SHP77 (cell line): ENCODE measurements at places on chromosomes 5 and 9.

DNA sequence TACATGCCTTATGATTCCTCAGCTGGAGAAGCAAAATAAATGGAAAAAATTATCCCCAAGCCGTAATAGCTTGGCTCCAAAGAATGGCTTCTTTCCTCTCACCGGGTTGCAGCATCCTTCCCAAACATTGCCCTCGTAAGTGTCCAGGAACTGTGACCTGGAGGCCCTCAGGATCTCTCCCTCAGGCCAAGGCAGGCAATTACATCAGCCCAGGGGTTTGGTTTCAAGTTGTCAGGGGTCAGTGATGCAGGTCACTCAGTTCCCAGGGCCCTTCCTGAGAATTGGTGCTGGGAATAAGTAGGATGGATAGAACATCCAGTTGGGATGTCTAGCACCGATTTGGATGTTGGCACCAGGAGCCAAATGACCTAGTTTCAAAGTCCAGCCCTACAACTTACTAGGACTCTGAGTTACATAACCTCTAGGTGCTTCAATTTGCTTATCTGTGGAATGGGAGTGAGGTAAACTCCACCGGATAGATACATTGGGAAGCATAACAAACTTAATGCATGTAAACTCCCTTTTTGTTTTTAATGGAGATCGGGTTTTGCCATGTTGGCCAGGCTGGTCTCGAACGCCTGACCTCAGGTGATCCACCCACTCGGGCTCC is 133.5 kb upstream of the DAP start:
- no peak for DNase-seq

GRCh38 chr5:73663161-73663859 is 37.3 kb downstream of the ARHGEF28 start:
- no peak for DNase-seq

- peak; percentile 64 for DNase-seq
Measured at GRCh38 chr5:10528056-10528816, 35.6 kb upstream of the ANKRD33B start.

DNA sequence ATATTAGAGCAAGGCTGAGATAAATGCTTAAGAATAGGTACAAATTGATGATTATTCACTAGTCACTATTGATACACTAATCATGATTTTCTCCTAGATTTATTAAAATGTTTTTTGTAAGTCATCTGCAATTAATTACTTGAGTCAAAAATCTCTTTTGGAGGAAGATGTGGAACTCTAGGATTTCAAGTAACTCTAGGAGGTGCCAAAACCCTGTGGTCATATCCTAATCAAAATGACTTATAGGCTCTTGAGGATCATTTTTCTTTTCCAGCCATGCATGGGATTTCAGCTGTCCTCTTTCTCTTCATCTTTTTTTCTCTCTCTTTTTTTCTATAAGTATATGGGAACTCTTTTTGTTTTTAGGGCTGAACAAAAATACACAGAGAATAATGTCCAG is 141.8 kb upstream of the CD180 start:
- no peak for DNase-seq

- peak; percentile 92 for DNase-seq
Measured at GRCh38 chr5:103674251-103674650, 111.7 kb upstream of the NUDT12 start.

DNA sequence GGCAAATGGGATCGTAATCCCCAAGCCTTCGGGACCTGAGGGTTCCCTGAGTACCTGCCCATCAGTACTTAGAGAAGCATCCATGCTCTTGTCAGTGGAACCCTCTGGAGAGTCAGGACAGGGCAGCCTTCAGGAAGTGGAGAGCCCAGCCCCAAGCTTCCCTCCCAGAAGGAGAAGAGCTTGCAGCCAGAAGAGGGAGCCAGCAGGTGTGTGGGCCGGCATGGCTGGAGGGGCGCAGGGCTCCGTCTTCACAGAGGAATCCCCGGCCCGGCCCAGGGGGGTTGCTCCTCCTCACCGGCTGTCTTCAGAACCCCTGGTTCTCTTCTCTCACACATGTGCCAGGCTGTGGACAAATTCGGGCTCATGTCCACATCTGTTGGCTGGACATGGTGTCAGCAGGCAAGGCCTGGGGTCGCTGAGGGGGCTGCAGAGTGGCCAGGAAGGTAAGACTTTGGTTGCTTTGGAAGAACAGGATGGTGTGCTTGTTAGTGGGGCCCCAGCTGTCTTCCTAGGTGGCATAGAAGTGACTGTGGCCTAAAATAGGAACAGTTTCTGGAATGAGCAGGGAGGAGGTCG is 58.9 kb upstream of the RXRA start:
- DNase-seq, result no peak

GRCh38 chr5:123706531-123706930 is 194.6 kb downstream of the CSNK1G3 start:
- no peak for DNase-seq

DNA sequence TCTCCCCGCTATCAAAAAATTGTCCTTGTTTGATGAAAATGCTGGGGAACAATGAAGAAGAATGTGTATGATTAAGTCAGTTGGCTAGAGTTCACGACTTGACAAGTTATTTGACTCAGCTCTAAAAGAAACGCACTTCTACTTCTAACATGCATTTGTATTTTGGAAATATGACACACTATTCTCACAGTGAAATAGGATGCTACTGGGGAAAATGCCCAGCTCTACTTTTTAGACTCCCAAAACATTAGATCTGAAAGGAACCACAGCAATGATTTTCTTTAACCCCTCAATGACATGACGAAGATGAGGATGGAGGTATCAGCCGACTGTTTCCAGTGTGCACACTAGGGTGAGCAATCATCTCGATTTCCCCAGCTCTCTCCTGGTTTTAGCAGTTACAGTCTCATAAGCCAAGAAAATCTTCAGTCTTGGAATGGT is 83.6 kb upstream of the PCSK1 start:
- no peak for DNase-seq

DNA sequence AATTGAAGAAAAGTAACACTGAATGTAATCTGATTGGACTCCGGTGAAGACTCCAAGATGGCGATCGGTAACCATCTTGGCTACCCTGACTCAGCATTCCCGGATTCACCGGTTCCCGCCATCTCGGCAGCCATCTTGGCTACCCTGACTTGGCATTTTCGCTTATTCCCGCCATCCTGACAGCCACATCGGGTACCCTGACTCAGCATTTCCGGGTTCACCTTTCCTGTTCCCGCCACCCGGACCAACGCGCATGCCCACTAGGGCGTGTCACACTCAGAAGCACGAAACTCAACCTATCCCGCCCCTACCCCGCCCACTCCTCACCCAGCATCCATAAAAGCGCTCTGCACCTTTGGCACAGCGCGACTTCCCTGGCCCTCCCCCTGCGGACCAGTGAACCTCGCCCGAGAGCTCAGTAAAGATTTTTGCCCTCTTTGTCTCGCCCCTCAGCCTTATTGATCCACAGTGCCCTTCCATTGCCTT is 17.2 kb downstream of the SPTLC1 start:
- DNase-seq, result no peak

GRCh38 chr9:137300567-137301080 is 1.4 kb downstream of the NRARP start:
- no peak for DNase-seq

- DNase-seq, result no peak
Measured at GRCh38 chr5:83802686-83803085, 82.0 kb upstream of the HAPLN1 start.

DNA sequence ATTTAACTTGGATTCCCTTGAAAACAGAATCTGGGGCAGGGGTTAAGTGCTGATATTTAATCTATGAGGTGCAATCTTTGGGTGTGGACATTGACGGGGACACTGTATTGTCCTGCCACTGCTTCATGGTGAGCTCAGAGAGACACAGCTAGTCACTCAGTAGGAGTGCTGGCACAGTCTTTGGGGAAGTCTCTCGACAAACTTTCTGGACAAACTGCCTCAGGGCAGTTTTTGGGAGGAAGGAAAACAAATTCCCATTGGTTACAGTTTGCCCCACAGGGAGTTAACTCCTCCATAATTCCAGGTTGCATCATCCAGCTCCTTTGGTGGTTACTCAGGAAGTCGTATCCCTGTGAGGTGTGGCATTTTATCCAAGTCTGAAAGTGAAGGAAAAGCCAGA is 17.9 kb downstream of the HNRNPK start:
- no peak for DNase-seq

- peak; percentile 34 for DNase-seq
Measured at GRCh38 chr9:33452828-33453271, 5.5 kb upstream of the AQP3 start.

DNA sequence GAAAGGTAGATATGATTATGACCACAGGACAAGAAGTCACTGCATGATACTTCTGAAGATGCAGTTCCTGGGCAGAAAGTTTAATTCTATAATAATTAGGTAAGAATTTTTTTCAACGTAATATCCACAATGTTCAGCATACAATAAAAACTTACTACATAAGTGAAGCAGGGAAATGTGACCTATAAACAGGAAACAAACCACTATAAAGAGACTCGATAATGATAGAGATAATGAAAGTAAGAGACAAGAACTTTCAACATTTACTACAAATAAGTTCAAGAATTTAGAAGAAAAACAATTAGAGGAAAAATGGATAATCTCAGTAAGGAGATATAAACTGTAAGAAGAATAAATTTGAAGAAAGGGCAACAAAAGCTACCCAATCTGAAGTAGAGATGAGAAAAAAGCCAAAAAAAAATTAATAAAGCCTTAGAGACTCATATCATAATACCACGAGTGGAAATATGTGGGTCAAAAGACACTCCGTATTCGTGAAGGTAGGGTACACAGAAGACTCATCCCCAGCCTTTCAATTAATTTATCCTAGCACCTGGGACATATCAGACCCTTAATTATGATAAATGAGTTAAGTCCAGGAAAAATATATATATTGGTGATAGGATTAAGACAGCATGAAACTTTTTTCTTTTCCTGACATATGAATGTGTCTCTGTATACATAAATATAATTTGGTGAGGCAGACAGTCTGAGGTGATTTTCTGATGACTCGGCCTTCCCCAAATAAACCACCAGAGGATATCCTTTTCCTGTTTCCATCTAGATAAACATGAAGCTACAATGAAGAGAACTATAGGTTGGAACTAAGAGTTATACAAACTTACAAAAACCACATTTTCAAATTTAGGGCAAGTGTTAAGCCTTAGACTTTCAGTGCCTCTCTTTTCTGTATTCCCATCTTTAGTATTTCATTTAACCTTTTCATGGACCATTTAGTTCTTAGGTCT is 120.4 kb downstream of the RAPGEF6 start:
- no peak for DNase-seq

DNA sequence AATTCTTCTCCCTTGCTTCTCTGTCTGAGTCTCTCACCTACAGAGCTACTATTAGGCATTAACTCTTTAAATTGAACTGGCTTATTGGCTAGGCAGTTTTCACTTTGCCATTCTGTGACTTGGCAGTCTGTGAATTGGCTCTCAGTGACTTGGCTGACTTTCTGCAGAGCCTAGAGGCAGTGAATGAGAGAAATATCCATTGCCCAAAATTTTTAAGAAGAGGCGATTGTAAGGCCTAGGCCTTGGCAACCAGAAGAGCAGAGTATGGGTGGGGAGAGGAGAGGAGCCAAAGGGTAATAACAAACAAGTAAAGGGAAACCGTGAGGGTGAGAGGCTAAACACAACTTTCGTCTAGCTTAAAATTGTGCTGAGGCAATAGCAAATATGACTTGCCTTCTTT is 176.7 kb downstream of the PRR16 start:
- no peak for DNase-seq

GRCh38 chr9:78811622-78812276 is 514.8 kb downstream of the PSAT1 start:
- DNase-seq, result no peak

DNA sequence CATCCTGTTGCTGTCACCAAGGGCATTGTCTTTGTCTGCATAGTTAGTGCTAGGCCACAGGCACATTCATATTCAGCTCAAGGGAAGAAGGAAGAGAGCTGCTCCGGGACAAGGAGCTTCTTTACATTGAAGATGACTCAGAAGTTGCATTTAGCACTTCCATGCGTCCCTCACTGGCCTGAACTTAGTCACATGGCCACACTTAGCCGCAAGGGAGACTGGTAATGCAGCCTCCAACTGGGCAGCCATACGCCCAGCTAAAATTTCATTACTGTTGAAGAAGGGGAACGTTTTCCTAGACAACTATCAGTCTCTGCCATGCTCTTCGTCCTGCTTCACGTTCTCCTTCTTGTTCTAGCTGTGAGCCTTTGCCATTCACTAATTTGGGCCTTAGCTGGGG is 20.0 kb downstream of the ACTL7B start:
- no peak for DNase-seq

GRCh38 chr5:35158622-35159369 is 71.5 kb downstream of the PRLR start:
- no peak for DNase-seq

DNA sequence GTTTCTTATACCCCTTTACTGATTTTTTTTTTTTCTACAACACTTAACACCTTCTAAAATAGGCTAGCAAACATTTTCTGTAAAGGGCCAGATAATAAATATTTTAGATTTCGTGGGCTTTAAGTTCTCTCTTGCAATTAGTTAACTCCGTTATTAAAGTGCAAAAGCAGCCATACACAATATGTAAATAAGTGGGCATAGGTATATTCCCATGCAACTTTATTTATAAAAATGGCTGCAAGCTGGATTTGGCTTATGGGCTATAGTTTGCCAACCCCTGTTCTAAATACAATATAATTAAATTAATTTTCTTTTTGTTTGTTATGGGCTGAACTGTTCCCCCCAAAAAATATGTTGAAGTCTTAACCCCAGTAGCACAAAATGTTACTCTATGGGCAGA is 10.8 kb downstream of the IL6ST start:
- no peak for DNase-seq

GRCh38 chr5:125272357-125272756 is 525.9 kb upstream of the ZNF608 start:
- DNase-seq, result no peak

- DNase-seq, result no peak
Measured at GRCh38 chr9:116238225-116238624, 84.6 kb downstream of the PAPPA start.

- no peak for DNase-seq
Measured at GRCh38 chr9:14542071-14542470, 151.2 kb downstream of the ZDHHC21 start.

GRCh38 chr5:60020457-60020856 is 126.9 kb upstream of the PDE4D start:
- DNase-seq, result no peak

DNA sequence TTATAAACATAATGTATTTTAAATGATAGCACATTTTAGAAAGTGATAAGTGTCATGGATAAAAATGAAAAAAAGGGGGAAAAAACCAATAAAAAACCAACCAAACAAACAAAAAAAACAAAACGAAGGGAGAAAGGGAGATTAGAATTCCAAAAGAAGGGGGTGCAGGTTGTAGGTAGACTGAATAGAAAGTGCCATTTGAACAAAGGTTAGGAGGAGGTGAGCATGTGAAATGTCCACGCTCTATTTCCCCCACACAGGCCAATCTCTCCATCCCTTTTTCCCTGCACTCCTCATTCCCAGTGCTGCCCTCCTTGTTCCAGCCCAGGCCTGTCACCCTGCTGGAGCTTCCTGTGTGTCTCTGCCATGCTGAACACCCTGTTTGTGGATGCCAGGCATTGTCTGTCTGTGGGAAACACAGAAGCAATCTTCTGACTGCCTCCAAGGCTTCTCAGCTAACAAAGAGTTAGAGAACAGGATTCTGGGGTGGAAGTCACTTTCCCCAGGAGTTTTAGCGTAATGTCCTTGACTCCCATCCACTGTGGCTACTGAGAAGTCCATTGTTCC is 138.8 kb downstream of the ADAMTS16 start:
- DNase-seq, result no peak
